ENCODE measurements at places on chromosomes 7 and 10.
A peak's percentile ranks its signal among the peaks of the same experiment; 100 is the strongest.

- DNase-seq, result no peak
Observed at GRCh38 chr10:56231436-56231835, 129.6 kb downstream of the ZWINT start.

DNA sequence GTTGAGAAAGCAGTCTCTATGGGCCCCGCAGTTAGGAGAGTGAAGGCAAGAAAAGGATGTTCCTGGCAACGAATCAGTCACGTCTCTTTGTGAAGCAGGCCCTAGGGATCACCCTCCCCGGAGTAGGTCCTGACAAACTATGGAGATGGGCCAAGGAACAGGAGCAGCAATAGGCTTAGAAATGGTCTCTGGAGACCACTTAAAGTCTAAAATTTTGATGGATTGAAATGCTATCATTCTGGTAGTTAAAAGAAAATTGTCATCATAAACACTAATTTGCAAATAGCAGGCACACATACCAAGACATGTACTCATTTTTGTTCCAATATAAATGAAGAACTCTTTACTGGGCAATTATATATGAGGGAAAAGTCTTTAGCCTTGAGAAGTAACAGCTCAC is 123.5 kb downstream of the ITGB8 start:
- DNase-seq, result no peak

- DNase-seq, result no peak
Observed at GRCh38 chr10:107056182-107056581, 108.3 kb downstream of the SORCS1 start.

GRCh38 chr7:132326878-132327589 is 249.2 kb downstream of the PLXNA4 start:
- DNase-seq, result no peak

- DNase-seq, result no peak
Observed at GRCh38 chr10:350981-351501, 215.8 kb downstream of the ZMYND11 start.

GRCh38 chr10:2610946-2611345 is 456.4 kb upstream of the PFKP start:
- DNase-seq, result no peak

DNA sequence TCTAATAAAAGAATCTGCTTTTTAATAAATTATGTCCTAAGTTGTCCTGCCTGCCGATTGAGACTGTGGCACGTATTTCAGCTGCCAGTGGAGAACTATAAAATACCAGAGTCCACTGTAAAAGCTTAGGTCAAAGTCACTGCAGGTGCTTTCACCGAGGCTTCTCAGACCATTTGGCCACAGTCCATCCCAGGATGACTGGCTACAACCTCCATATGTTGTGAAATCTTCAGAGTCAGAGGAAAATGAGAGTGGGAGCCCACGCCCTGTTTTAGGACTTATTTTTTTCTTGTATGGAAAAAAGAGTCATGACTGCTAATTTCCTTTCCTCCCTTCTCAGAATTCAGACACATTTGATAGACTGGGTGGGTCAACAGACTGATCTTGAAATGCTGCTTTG is 182.9 kb downstream of the ANK3 start:
- DNase-seq, result no peak

GRCh38 chr7:111477462-111478225 is 84.6 kb downstream of the IMMP2L start:
- DNase-seq, result no peak

GRCh38 chr10:75743291-75743778 is 311.9 kb downstream of the LRMDA start:
- DNase-seq, result no peak

DNA sequence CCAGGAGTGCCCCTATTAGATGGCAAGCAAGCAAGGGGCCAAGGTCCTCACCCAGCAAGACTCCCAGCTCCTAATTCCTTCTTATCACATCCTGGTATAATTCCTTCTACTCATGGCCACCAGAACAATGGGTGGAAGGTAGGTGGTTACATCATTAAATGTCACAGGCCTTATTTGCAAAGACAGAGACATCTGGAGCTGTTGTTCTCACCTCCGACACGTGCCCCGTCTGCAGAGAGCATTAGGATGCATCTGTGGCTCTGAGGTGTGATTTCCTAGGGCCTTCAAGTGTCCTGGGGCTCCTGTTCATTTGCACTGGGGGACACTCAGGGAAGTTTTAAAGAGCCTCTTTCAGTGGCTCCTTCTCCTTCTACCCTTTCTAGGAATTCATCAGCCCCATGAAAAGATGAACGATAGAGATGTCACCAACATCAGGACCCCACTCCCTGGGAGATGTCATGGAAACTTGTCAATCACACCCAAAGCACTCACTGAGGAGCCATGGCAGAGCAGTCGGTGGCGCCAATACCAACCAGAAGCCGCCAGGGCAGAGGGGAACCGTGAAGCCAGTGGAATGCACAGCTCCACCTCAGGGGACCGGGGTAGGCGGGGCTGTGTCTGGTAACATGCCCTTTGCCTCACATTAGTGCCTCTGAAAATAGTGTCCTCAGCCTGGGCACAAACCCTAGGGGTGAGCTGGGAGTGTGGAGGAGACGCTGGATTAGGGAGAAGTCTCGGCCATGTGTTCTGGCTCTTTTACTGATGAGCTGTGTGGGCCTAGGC is 2.9 kb upstream of the ATP6V0E2 start:
- DNase-seq, result no peak

DNA sequence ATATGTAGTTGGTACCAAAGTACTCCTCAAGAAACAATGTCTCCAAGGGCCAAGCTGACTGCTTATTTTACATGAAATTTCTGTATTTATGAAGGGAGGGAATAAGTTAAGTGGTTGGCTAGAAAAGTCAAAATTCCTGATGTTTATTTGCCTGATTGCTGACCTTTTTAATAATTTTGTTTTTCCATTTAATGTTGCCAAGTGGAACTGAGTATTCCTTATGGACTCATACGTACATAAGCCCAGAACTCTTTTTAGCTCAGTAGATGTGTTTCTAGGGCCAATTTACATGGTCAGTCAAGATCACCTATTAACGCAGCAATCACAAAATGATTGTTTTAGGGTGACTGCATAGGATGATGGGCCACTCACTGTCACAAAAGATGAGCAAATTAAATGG is 78.3 kb upstream of the FZD8 start:
- no peak for DNase-seq

DNA sequence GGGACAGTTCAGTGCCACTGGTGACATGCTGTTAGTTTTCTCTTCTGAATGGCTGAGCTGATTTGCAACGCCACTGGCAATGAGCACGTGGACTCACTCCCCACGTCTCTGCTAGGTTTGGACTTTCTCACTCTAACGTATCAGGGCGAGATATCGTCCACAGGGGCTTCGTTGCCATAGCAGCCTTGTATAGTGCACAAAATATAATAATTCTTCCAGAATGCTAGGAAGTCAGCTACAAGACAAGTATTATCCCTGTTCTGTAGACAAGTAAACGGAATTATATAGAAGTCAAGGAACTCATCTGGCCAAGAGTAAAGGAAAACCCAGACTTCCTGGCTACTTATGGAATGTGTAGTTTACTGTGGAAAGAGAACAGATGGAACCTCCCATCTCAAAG is 226.8 kb downstream of the ARHGAP21 start:
- DNase-seq, result no peak

GRCh38 chr10:21278491-21279216 is 246.8 kb downstream of the SKIDA1 start:
- DNase-seq, result peak; percentile 46

DNA sequence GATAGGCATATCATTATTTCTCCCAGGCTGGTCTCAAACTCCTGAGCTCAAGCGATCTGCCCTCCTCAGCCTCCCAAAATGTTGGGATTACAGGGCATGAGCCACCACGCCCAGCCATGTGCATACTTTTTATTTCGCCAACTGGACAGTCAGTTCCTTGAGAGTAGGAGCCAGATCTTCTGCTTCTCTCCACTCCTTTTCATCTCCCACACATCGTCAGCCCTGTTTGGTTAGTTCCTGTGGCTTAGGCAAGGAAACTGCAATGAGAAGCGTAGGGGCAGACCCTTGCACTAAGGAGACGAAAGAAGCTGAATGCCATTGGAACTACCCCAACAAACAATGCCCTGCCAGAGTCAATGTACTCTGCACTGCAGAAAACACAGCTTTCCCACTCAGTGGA is 178.2 kb downstream of the TRIL start:
- DNase-seq, result no peak

DNA sequence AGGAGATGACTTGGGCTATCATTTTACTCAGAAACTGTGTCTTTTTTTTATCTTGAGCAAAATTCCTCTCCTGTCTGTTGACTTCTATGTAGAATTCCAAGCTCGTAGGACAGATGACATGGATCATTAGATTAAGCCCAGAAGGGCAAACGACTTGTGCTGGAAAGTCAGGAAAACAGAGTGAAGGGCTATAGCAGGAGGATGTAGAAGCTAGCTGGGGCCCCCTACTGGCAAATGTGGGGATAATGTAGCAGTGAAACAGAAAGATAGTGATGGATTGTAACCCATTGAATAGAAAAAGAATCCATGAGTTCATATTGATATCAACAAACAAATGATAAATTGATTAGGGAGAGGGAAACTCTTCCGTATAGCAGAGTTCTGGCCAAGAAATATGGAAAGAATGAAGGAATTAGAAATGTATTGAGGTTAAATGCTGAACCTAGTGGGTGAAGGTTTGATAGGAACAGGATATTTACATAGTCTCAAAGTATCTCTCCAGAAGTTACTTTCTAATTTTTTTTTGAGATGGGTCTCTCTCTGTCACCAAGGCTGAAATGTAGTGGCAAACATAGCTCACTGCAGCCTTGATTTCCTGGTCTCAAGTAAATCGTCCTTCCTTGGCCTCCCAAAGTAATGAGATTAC is 103.6 kb downstream of the LYZL1 start:
- DNase-seq, result no peak

GRCh38 chr10:9254353-9254752 is 1199.9 kb downstream of the GATA3 start:
- no peak for DNase-seq

DNA sequence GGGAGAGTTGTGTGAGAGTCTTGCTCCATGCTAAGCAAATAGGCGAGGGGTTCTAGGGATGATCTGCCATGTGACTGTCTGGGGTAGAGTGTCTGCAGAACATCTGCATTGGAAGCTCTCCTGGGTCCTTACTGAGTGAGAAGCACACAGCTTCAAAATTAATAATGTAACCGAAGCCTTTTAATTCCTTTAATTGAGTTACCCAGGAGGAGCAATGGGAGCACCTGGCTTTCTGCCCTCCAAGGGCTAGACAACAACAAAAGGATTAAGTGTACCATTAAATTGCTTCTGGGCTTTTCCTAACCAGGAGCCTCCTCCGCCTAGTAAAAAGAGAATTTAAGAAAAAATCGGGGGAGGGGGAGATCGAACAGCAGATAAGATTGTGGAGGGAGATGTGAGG is 102.0 kb upstream of the TBX20 start:
- no peak for DNase-seq

DNA sequence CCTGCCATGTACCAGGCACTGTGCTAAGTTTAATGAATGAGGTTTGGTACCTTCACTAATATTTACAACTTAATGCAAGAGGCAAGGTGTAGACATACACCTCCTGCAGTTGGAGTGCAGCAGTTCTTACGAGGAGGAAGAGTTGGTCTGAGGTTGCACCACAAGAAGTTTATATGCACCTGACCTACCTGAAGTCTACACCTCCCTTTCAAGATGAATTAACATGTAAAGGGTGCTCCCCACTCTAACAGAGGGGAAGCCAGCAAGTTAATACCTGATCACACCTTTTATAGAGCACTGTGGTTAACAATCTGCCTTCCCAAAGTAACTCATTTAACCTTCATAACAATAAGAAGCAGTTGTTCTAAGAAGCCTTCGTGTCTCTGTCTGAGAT is 120.0 kb downstream of the LYZL1 start:
- DNase-seq, result no peak

DNA sequence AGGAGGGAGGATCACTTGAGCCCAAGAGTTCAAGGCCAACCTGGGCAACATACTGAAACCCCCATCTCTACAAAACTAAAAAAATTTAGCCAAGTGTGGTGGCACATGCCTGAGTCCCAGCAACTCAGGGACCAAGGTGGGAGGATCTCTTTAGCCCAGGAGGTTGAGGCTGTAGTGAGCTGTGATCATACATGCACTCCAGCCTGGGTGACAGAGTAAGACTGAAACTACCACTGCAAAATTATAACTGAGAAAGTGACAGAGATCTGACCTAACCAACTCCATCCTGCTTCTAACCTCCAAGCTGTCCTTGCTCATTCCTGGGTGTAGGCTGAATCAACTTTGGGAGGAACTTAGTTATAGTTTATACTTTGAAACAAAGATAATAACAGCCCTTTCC is 59.4 kb downstream of the HTR7 start:
- no peak for DNase-seq

DNA sequence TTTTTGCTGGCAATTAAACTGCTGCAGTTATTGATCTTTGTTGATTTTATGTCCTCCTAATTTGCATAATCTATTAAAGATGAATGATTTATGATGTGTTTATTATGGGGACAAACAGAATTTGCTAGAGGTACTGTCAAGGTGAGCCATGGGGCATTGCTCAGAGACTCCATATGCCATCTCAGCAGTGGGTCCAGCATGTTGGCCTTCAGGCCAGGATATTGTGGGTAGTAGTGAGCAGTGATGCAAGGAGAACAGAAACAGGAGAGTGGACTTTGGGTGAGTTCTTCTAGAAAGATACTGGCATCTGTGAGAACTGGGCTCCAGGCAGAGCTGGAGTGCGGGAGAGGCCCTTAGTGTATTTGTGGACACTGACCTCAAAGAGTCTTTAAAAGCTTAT is 65.9 kb downstream of the PAX2 start:
- no peak for DNase-seq

DNA sequence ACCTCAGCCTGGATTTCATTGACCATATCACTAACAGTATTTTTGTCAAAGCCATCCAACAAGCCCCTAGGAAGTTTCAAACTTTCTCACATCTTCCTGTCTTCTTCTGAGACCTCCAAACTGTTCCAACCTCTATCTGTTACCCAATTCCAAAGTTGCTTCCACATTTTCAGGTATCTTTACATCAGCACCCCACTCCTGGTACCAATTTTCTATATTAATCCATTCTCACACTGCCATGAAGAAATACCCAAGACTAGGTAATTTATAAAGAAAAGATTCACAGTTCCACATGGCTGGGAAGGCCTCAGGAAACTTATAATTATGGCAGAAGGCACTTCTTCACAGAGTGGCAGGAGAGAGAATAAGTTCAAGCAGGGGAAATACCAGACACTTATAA is 571.9 kb upstream of the PHF14 start:
- DNase-seq, result no peak

Data from NCI-H1048 (cell line).